Kidney tubule cell (primary cell): ENCODE measurements at places on chromosomes 5 and 9.
A peak's percentile ranks its signal among the peaks of the same experiment; 100 is the strongest.

DNA sequence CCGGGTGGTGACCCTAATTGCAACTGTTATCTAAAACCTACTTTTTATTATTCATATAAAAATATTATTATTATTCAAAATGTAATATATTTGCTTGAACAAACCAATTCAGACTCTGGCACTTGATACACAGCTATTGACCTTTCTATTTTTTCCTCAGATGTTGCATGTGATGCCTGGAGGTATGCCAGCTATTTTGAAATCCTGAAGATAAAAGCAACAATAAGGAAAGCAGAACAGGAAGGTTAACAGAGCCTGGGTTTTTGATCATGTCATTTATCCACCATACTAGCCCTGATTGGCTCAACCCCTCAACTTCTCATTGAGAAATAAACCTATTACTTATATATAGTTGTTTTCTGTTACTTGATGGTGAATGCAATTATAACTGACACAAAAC, 340.9 kb upstream of the KIF2A start:
- peak; percentile 3 for DNase-seq

DNA sequence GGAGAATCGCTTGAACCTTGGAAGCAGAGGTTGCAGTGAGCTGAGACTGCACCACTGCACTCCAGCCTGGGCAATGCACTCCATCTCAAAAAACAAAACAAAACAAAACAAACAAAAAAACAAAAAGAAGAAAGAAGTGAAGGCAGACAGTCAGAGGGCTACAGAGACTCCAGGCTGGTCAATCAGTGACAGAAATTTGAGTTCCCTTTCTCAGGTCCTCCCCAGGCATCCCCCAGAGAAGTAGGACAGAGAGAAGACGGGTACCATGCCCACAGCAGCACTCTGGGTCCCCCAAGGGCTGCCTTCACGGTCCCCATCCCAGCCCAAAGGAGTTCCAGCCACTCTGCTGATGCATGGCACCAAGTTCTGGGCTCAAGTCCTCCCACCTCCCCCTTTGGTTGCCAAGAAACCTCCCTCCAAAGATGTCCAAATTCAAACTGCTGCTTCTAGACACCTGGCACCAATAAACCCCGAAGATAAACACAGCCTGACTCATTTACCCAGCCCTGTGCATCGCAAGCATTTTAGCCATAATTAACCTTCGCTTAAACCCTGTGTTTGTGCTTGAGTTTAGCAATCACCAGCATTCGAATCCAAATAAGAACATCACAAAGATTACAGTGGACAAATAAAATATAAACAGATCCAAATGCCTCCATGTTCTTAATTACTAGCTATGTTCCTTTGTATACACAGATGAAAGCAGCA, 24.0 kb downstream of the SEMA4D start:
- DNase-seq: no peak

GRCh38 chr5:101045689-101046088, 142.6 kb upstream of the ST8SIA4 start:
- no peak for DNase-seq

DNA sequence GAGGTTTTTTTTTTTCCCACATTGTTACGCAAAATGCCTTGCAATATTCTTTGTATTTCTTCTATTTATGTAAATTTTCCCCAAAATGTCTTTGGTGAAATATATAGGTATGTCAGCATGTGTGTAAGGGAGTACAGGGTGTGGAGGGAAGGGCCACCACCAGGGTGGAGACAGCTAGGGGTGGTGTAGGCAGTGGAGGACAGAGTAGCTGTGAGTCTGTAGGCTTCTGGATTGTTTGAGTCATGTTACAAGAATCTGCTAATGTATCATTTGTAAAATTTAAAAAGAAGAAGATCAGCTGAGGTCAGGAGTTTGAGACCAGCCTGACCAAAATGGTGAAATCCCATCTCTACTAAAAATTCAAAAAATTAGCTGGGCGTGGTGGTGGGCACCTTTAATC, 175.5 kb downstream of the NXNL2 start:
- no peak for DNase-seq
